ENCODE measurements at places on chromosomes 5 and 9.

- DNase-seq: no peak
Observed at GRCh38 chr5:191949-192690, 825 bp downstream of the LRRC14B start.

DNA sequence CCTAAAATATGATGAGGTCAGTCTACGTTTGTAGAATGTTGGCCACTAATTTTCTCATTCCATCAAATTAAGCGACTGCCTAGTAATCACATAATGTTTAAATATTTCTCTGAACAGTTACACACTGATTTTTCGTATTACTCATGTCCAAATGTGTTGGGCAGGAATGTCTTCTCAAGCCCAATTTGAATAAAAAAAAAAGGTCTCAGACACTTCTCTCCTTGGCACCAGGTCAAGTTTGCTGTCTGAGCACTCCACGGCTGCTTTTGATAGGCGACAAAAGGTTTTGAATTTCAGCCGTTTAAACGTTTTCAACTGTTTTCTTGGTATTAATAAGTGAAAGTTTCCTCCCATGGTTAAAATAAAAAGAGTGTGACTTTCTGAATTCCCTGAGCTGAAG, 542.1 kb downstream of the IRX1 start:
- DNase-seq: no peak

GRCh38 chr5:95799191-95799835, 23.2 kb downstream of the GLRX start:
- no peak for DNase-seq

DNA sequence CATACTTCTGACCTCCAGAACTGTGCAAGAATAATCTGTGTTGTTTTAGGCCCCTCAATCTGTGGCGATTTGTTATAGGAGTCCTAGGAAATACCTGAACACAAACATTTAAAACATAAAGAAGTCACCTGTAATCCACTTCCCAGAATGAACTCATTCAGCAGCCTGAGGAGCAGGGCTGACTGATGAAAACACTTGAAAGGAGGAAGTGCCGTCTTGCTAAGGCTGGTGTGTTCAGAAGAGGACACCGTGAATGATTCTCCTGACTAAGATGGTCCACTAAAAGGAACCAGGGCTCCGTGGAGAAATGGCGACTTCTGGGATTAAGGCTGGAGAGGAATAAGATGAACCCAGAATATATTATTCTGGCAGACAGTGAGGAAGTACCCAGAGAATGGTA, 18.7 kb upstream of the MARCHF6 start:
- DNase-seq: no peak

DNA sequence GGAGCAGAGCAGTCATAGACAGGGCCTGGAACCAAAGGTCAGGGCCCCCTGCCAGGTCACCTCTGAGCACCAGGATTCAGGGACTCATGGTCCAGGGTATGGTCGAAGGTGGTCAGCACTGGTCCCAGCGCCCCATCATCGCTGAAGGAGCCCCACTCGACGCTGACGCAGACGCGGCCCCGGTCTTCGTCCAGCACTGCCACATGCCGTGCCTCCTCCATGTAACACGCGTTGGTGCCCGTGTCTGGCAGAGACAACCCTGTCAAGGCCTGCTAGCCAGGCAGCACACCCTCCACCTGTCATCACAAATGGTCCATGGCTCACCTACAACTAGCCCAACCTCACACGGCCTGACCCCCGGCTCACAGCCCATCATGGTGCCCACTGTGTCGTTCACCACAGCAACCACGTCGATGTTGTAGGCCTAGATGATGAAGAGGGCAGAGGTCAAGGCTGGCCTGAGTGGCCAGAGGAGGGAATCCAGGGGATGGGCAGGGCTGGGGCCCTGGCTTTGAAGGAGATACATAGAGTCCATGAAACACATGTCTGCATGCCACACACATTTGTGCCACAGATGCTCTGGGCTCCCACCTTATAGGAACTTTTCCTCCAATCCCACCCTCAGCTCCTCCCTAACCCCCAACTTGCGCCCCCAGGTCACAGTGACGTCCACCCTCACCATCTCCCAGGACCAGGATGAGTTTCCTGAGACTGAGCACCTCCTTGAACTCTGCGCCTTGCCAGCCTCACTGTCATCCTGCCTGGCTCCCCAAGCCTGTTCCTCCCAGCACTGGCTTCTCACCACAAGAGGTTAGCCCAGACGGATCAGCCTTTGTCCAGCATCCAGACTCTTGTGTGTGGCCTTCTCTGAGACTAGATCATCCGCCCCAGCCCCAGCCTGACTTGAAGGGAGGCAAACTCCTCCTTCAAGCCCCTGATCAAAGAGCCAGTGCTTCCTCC, 9.5 kb downstream of the HK3 start:
- DNase-seq: no peak

DNA sequence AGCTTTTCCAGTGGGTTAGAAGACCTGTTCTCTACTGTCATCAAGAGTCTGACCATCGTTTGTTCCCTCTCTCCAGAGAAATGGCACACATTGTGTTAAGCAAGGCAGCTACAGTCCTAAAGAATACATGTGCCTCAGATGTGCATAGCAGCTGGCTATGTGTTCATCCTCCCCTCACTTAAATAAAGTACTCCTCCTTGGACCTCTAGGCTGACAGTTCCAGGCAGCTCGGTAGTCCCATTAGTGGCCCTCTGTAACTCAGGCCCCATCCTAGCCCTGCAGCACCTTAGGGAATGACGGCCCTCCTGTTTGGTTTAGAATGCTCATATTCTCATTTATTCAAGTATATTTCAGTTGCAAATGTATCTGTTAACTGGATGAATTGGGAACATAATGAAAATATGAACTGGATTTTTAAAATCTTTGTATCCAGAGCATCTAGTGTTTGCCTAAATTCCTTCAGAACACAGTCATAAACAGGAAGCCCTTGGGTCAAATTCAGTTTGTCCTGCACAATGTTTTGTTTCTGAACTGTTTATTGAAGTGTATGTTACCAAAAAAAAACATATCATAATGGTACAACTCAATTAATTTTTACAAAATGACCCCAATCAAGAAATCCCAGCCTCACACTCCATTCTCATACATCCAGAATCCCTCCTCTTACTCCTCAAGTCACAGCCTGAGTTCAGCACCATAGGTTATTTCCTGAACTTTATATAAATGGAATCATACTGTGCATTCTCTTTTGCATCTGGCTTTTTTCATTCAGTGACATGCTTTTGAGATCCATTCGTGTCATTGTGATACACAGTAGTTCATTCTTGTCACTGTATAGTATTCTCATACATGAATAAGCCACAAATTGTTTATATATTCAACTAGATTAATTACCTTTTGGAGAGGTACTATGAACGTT, 1.6 kb upstream of the ASPN start:
- no peak for DNase-seq

DNA sequence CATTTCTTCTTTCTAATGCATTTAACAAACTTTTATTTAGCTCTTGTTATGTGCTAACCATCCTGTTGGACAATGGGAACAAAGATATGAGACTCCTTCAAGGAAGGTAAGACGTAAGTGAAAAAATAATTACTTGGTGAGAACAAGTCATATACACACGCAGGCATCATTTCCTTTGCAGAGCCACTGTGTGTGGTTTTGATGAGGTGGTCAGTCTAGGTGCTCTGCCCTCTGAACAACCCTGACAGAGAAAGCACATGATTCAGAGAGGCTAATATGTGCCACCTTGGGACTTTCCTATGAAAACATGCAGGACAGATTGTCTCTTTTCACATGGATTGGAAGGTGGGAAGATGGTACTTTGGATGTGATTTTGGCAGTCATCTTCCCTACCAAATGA, 1162.5 kb upstream of the DMAC1 start:
- DNase-seq: no peak

GRCh38 chr9:109171926-109172325, 4.9 kb upstream of the FRRS1L start:
- no peak for DNase-seq

- no peak for DNase-seq
Observed at GRCh38 chr5:10489810-10490426, 48.2 kb downstream of the ROPN1L start.

GRCh38 chr5:74289691-74290090, 350.8 kb downstream of the ENC1 start:
- no peak for DNase-seq

GRCh38 chr5:77180167-77181081, 30.1 kb upstream of the PDE8B start:
- DNase-seq: peak; percentile 59

DNA sequence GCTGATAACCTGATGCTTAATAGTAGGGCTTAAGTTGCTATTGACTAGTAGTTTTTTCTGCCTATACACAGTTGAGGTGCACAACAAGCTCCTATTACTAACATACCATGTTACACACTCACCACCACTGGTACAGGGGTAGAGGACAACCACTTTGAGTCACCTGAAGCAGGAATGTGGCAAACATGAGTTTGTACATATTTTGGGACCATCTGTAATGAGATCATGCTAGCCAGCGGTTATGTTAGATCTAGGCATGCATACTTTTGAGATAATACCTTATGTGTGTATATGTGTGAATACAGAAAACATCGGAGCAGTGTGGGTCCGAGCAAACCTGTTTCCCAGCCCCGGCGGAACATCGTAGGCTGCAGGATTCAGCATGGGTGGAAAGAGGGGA, 72.8 kb upstream of the NXNL2 start:
- no peak for DNase-seq

DNA sequence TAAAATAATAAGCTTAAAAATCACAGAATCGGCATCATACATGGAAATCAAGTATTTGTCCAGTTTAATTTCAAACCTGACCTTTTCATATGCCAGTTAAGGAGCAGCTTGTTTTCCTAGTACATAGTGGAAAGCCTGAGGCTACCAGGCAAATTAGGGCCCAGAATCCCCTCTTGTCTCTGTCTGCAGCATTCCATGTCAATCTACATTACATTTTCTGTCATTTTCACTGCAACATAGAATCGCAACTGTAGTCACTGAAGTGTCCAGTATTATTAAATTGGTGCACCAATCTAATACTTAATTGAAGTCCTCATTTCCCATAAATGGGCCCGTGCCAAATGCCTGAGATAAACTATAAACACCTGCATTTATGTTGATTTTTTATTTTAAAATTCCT, 1352.2 kb upstream of the ACO1 start:
- no peak for DNase-seq

- DNase-seq: no peak
Observed at GRCh38 chr9:84254972-84255371, 85.6 kb downstream of the SLC28A3 start.

GRCh38 chr9:35714123-35714522, 17.9 kb downstream of the TLN1 start:
- no peak for DNase-seq

- DNase-seq: no peak
Observed at GRCh38 chr5:149201121-149201637, 59.9 kb downstream of the ABLIM3 start.

- no peak for DNase-seq
Observed at GRCh38 chr5:152218694-152219093, 186.4 kb downstream of the NMUR2 start.

All from mesothelial cell of epicardium (in vitro differentiated cells).